ENCODE measurements at places on chromosomes 4 and X. TPM values are rescaled to one million over a fixed set of nuclear protein-coding genes. Genes with fewer than 3 reads are reported as not detected.

The CPE gene
- 269 TPM for total RNA-seq

The SRPX2 gene
- 10.8 TPM for total RNA-seq

The STAP1 gene
- total RNA-seq = not detected

The MUC7 gene
- not detected for total RNA-seq

The SLC10A6 gene
- not detected for total RNA-seq

The ZNF182 gene
- 4.3 TPM for total RNA-seq

The CT45A5 gene
- total RNA-seq = not detected

The FGD1 gene
- 21.4 TPM for total RNA-seq

The BRCC3 gene
- total RNA-seq = 15.8 TPM

The IDH3G gene
- 46.9 TPM for total RNA-seq

The XAGE2 gene
- total RNA-seq = not detected

The PRRG1 gene
- 10.8 TPM for total RNA-seq

The PPA2 gene
- 61.9 TPM for total RNA-seq

GRCh38 chr4:116101321-116101720, 984.1 kb downstream of the TRAM1L1 start:
- H3K4me3 ChIP-seq = no peak overlapping the region
- no peak overlapping the region for H3K27ac ChIP-seq
- H3K36me3 ChIP-seq = peaks cover 5% of the 10 kb centered on the region
- no peaks in the 10 kb centered on the region for H3K4me1 ChIP-seq
- DNase-seq = no peak
- no peaks in the 10 kb centered on the region for H3K27me3 ChIP-seq

DNA sequence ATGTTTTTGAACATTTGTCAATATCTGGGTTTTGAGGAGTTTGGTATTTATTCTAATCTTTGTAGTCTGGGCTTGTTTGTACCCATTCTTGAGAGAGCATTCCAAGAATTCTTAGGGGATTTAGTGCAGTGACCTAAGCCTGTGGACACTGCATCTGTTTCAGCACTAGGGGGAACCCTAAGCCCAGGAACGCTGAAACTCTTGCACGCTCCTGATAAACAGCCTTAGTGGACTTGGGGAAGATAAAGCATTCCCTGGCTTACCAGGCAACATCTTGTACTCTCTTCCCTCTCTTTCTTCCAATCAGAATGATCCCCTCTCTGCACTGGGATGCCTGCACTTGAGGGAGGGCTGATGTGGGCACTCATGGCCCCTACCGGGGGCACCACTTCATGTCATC, 654.9 kb upstream of the HTR2C start:
- DNase-seq = no peak
- H3K36me3 ChIP-seq = no peaks in the 10 kb centered on the region
- H3K4me3 ChIP-seq = no peak overlapping the region

GRCh38 chrX:14963447-14964236, 90.4 kb downstream of the MOSPD2 start:
- peak overlapping the region; percentile 70 for H3K27ac ChIP-seq
- H3K27me3 ChIP-seq = no peaks in the 10 kb centered on the region
- peaks cover 29% of the 10 kb centered on the region for H3K4me1 ChIP-seq
- H3K36me3 ChIP-seq = no peaks in the 10 kb centered on the region
- H3K4me3 ChIP-seq = no peak overlapping the region
- DNase-seq = no peak

GRCh38 chrX:31572360-31572759, 500.5 kb upstream of the FTHL17 start:
- no peak overlapping the region for H3K4me3 ChIP-seq
- DNase-seq = no peak
- H3K27me3 ChIP-seq = no peaks in the 10 kb centered on the region
- peak overlapping the region; percentile 79 for H3K27ac ChIP-seq
- peaks cover 23% of the 10 kb centered on the region for H3K4me1 ChIP-seq
- H3K36me3 ChIP-seq = no peaks in the 10 kb centered on the region

GRCh38 chr4:184475096-184475461, 729 bp upstream of the IRF2 start:
- no peaks in the 10 kb centered on the region for H3K36me3 ChIP-seq
- peaks cover 17% of the 10 kb centered on the region for H3K4me1 ChIP-seq
- no peak for DNase-seq
- peak overlapping the region; percentile 94 for H3K27ac ChIP-seq

- no peaks in the 10 kb centered on the region for H3K27me3 ChIP-seq
- no peak overlapping the region for H3K27ac ChIP-seq
Observed at GRCh38 chrX:11420851-11421250, 127.6 kb downstream of the AMELX start.

GRCh38 chr4:140176735-140177134, 22.8 kb upstream of the MAML3 start:
- H3K4me3 ChIP-seq = no peak overlapping the region
- H3K27me3 ChIP-seq = no peaks in the 10 kb centered on the region
- no peak for DNase-seq
- H3K36me3 ChIP-seq = no peaks in the 10 kb centered on the region
- no peak overlapping the region for H3K27ac ChIP-seq
- no peaks in the 10 kb centered on the region for H3K4me1 ChIP-seq

DNA sequence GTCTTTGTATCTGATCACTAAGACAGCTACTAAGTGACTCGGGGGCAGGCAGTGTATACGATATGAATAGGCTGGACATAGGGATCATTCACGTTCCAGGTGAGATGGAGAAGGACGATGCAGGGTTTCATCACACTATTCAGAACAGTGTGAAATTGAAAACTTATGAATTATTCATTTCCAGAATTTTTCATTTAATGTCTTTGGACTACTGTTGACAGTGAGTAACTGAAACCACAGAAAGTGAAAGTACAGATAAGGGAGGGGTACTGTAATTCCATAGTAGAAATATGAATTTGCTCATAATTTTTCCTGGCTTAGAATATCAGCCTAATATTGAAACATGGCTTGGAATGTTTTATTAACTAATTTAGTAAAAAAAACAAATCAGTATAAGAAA, 24.4 kb downstream of the TMEM144 start:
- no peak for DNase-seq
- peaks cover 2% of the 10 kb centered on the region for H3K36me3 ChIP-seq
- H3K4me3 ChIP-seq = no peak overlapping the region
- no peaks in the 10 kb centered on the region for H3K27me3 ChIP-seq
- H3K4me1 ChIP-seq = peaks cover 4% of the 10 kb centered on the region

- no peaks in the 10 kb centered on the region for H3K27me3 ChIP-seq
- H3K4me1 ChIP-seq = no peaks in the 10 kb centered on the region
- no peak overlapping the region for H3K4me3 ChIP-seq
- no peak for DNase-seq
- H3K27ac ChIP-seq = no peak overlapping the region
Observed at GRCh38 chrX:126770179-126770578, 49.4 kb upstream of the PRR32 start.

DNA sequence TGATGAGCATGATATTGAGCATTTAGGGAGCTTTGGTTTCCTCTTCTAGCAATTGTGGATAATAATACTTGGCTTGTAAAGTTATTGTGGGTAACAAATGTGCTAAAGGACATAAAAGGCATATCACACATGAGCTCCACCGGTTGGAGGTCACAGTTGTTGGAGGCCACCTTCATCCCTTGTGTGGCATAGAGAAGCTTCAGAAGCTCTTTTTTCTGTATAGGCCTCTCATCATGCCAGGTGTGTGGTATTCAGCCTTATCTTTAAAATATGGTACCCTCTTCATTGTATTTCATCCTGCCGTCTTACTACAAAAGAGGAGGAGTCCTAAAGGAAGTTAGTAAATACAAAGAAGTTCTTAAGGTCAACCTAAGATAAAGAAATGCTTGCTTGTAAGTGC, 66.4 kb downstream of the HMGB2 start:
- H3K36me3 ChIP-seq = no peaks in the 10 kb centered on the region
- DNase-seq = no peak
- H3K4me3 ChIP-seq = no peak overlapping the region
- no peak overlapping the region for H3K27ac ChIP-seq

DNA sequence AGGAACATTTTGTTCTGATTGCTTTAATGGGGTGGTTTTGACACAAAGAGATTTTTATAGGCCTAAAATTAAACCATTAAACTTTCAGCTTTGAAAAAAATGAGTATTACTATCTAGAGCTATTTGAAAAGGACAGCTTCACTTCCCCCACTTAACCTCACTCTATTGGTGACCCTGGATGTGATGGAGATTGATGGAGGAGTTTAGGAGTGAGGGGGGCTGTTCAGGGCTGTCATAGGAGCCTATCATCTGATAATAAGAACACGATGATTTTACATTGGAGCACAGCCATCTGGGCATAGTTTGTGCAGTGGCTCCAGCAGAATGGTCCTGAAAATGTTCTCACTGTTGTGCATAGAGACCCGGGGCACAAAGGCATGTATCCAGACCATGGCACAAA, 71.1 kb upstream of the EFNB1 start:
- H3K27me3 ChIP-seq = peaks cover 5% of the 10 kb centered on the region
- H3K36me3 ChIP-seq = no peaks in the 10 kb centered on the region
- H3K4me3 ChIP-seq = no peak overlapping the region
- no peaks in the 10 kb centered on the region for H3K4me1 ChIP-seq

DNA sequence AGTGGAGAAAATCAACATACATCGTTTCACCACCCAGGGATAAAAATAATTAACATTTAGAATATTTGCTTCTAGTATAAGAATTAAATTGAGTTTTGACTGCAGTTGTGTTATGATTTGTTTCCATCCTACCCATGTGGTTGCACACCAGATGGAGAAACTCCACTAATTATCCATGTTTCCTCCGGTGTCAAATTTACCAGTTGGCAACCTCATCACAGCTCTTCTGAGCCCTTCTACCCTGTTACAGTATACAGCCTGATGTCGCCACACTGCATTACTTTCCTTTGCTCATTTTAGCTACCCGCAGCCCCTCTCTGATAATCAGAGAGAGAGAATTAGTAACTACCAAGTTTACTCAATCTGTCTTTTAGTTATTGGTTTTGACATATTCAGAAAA, 411.2 kb downstream of the DTHD1 start:
- no peak overlapping the region for H3K4me3 ChIP-seq
- H3K4me1 ChIP-seq = no peaks in the 10 kb centered on the region
- H3K36me3 ChIP-seq = no peaks in the 10 kb centered on the region
- no peak for DNase-seq

- DNase-seq = no peak
- no peak overlapping the region for H3K4me3 ChIP-seq
- H3K27me3 ChIP-seq = no peaks in the 10 kb centered on the region
Observed at GRCh38 chr4:53575552-53575951, 15.7 kb downstream of the LNX1 start.

- no peak overlapping the region for H3K27ac ChIP-seq
- no peaks in the 10 kb centered on the region for H3K4me1 ChIP-seq
- H3K27me3 ChIP-seq = no peaks in the 10 kb centered on the region
- H3K36me3 ChIP-seq = peaks cover 9% of the 10 kb centered on the region
- no peak overlapping the region for H3K4me3 ChIP-seq
- no peak for DNase-seq
Observed at GRCh38 chr4:117740736-117741135, 293.6 kb upstream of the NDST3 start.

- no peaks in the 10 kb centered on the region for H3K27me3 ChIP-seq
- H3K4me1 ChIP-seq = peaks cover 10% of the 10 kb centered on the region
- no peaks in the 10 kb centered on the region for H3K36me3 ChIP-seq
- no peak overlapping the region for H3K4me3 ChIP-seq
- H3K27ac ChIP-seq = no peak overlapping the region
Observed at GRCh38 chrX:70549429-70549828, 104.8 kb downstream of the DLG3 start.

DNA sequence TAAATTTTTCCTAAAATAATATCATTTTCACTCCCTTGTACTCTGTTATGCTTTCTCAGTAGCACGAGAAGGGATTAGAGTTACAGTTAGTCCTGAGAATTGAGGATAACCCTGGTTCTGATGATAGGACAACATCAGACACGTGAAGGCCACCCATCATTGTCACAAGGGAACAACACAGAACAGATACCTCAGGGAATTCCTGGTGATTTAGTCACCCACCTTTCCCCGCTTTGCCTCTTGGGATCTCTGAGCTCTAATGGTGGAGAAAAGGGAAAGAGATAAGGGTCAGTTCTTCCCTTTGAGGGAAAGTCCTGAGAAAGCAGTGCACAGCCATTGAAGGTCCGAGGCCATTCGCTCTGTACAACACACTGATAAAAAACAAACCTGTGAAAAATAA, 112.3 kb upstream of the GALNT7 start:
- no peaks in the 10 kb centered on the region for H3K36me3 ChIP-seq
- no peak for DNase-seq
- no peak overlapping the region for H3K27ac ChIP-seq
- H3K27me3 ChIP-seq = no peaks in the 10 kb centered on the region
- no peak overlapping the region for H3K4me3 ChIP-seq

DNA sequence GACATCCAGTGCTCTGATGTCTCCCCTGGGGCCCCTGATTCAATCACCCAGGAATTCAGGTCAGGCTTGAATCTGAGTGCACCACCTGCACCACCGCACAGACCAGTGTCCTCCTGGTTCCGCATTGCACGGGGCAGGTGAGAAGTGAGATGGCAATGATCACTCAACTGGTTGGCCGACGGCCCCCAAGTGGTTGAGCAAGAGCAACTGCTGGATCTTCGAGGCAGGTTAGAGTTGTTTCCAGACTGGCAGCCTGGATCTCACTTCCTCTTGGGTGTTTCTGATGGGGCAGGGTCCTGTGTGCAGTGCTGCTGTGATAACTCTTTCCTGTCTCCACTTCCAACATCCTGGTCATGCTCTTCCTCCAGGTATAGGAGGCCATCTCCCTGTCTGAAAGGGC, 50.4 kb downstream of the C4orf50 start:
- DNase-seq = no peak
- peaks cover 66% of the 10 kb centered on the region for H3K27me3 ChIP-seq
- H3K36me3 ChIP-seq = no peaks in the 10 kb centered on the region
- H3K4me1 ChIP-seq = no peaks in the 10 kb centered on the region

- H3K27me3 ChIP-seq = no peaks in the 10 kb centered on the region
- no peaks in the 10 kb centered on the region for H3K36me3 ChIP-seq
- no peak overlapping the region for H3K27ac ChIP-seq
- no peak for DNase-seq
Observed at GRCh38 chrX:81367291-81367690, 165.4 kb downstream of the SH3BGRL start.

DNA sequence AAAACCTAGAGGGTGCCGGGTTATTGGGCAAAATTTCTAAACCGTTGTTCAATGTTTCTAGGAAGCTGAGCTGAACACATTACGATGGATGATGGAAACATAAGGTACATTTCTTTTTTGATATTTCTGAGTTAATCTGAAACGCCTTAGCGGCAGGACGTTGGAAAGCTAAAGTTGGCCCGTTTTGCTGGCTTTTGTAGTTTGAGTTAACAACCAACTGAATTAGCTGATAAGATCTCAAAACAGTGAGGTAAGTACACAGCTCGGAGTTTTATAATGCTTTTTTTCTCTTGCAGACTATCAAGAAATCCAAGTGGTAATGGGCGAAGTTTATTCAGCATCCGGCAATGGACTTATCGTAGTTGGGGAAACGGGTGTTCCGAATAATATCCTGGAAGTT, 73.5 kb downstream of the PRSS12 start:
- H3K4me1 ChIP-seq = peaks cover 35% of the 10 kb centered on the region
- peaks cover 7% of the 10 kb centered on the region for H3K36me3 ChIP-seq
- H3K27me3 ChIP-seq = no peaks in the 10 kb centered on the region

- no peak overlapping the region for H3K27ac ChIP-seq
- H3K36me3 ChIP-seq = no peaks in the 10 kb centered on the region
- no peaks in the 10 kb centered on the region for H3K27me3 ChIP-seq
- no peak for DNase-seq
Observed at GRCh38 chr4:136653640-136654406, 878.5 kb downstream of the PCDH18 start.

All from chondrocyte (in vitro differentiated cells).